Mammary microvascular endothelial cell (primary cell): ENCODE measurements at places on chromosomes 13 and 19. TPM values are rescaled to one million over a fixed set of nuclear protein-coding genes. Genes with fewer than 3 reads are reported as not detected.

Gene ARL11
- 0.27 and 0.89 TPM in 2 replicates for total RNA-seq

Gene N4BP2L2
- 24.4 and 34.4 TPM in 2 replicates for total RNA-seq

Gene POU4F1
- total RNA-seq, result 0.10 TPM in 1 of 2 replicates, not detected in the other

Gene CYP2F1
- not detected in 2 replicates for total RNA-seq

Gene ARID3A
- 4.6 and 6.9 TPM in 2 replicates for total RNA-seq

Gene ERICH6B
- total RNA-seq, result not detected in 2 replicates

Gene FUT2
- not detected in 2 replicates for total RNA-seq

Gene SPTBN4
- total RNA-seq, result 0.13 and 0.30 TPM in 2 replicates

Gene POSTN
- total RNA-seq, result 15.5 and 16.8 TPM in 2 replicates

Gene ZNF264
- total RNA-seq, result 19.5 and 20.9 TPM in 2 replicates

Gene CAPN12
- total RNA-seq, result not detected in 2 replicates

Gene ZNF154
- 0.33 and 0.34 TPM in 2 replicates for total RNA-seq

Gene PEX11G
- total RNA-seq, result 1.1 and 2.1 TPM in 2 replicates

Gene KLK4
- not detected in 2 replicates for total RNA-seq

Gene DACT3
- 0.20 and 0.33 TPM in 2 replicates for total RNA-seq

Gene PSG3
- total RNA-seq, result 0.79 and 0.87 TPM in 2 replicates

Gene GPR183
- total RNA-seq, result 0.05 TPM in 1 of 2 replicates, not detected in the other

Gene PEAK3
- total RNA-seq, result not detected in 2 replicates

Gene BCAM
- 22.6 and 33.0 TPM in 2 replicates for total RNA-seq

Gene OR4F17
- not detected in 2 replicates for total RNA-seq

Gene NLRP7
- not detected in 2 replicates for total RNA-seq

Gene CBLC
- not detected in 2 replicates for total RNA-seq

Gene CPB2
- not detected in 2 replicates for total RNA-seq

Gene GIPR
- not detected in 2 replicates for total RNA-seq

Gene KATNAL1
- 12.9 and 13.4 TPM in 2 replicates for total RNA-seq

Gene KIR2DL4
- total RNA-seq, result not detected in 2 replicates

Gene S1PR5
- not detected in 2 replicates for total RNA-seq

Gene PLD3
- total RNA-seq, result 252 and 262 TPM in 2 replicates
